Activated CD4-positive, alpha-beta memory T cell treated with anti-CD3 and anti-CD28 coated beads for 36 hours (primary cell): ENCODE measurements at places on chromosomes 6 and 20. TPM values are rescaled to one million over a fixed set of nuclear protein-coding genes. Genes with fewer than 3 reads are reported as not detected.

The BNIP5 gene
- not detected for total RNA-seq

GRCh38 chr6:81480139-81480538 lies 272.3 kb downstream of the TENT5A start:
- DNase-seq = no peak
- H3K36me3 ChIP-seq = no peaks in the 10 kb centered on the region
- H3K4me1 ChIP-seq = no peaks in the 10 kb centered on the region
- H3K4me3 ChIP-seq = no peak overlapping the region

DNA sequence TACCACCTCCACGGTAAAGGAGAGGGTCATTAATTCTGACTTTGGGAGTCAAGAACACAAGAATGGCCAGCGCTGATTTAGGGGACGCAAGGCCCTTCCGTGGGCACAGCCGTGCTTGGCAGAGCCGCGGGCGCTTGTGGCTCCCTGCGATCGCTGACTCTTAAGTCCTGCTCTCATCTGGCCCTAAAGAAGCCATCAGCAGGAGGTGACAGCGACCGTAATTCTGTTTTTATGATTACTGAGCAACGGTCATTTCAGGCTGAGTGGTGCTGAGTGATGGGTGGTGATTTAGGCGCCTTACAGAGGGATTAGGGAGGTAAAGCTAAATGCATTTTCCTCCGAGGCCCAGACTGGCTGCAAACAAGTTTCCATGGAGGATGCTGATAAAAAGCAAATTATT lies 364.6 kb upstream of the SULF2 start:
- H3K4me1 ChIP-seq = no peaks in the 10 kb centered on the region
- no peak overlapping the region for H3K27ac ChIP-seq
- no peak for DNase-seq
- H3K36me3 ChIP-seq = no peaks in the 10 kb centered on the region
- H3K27me3 ChIP-seq = peaks cover 16% of the 10 kb centered on the region
- H3K4me3 ChIP-seq = no peak overlapping the region

GRCh38 chr6:162200945-162201690 lies 526.4 kb downstream of the PRKN start:
- no peaks in the 10 kb centered on the region for H3K4me1 ChIP-seq
- H3K27me3 ChIP-seq = no peaks in the 10 kb centered on the region
- DNase-seq = no peak
- no peak overlapping the region for H3K4me3 ChIP-seq
- no peak overlapping the region for H3K27ac ChIP-seq

GRCh38 chr6:90436403-90436802 lies 139.8 kb upstream of the BACH2 start:
- H3K27me3 ChIP-seq = no peaks in the 10 kb centered on the region
- DNase-seq = no peak
- peaks cover 29% of the 10 kb centered on the region for H3K4me1 ChIP-seq
- no peak overlapping the region for H3K4me3 ChIP-seq
- H3K27ac ChIP-seq = no peak overlapping the region
